Dermis blood vessel endothelial cell (primary cell): ENCODE measurements at places on chromosomes 12 and 14.

DNA sequence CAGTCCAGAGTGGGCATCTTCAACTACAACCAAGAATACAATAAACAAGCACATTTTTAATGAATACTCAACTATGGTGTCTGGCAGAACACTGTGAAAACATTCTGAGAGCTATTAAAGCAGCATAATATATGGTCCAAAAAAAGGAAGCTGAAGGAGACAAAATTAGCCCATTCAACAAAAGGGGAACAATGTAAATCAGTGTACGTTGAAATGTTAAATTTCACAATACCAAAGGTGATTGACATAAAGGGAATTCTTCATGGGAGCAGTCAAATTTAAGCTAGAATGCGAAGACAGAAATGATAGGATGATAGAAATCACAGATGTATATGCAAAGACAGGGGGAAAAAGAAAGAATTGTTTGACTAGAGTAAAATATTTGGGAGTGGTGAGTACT is 41.3 kb upstream of the SYCP3 start:
- DNase-seq: no peak

GRCh38 chr14:54864526-54864925 is 38.1 kb downstream of the GCH1 start:
- DNase-seq: peak; percentile 20

- no peak for DNase-seq
These were observed 40.2 kb upstream of the RASSF3 start for GRCh38 chr12:64569923-64570691.

- DNase-seq: no peak
These were observed 11.8 kb downstream of the SLC6A12 start for GRCh38 chr12:202081-202731.

GRCh38 chr12:45268672-45269411 is 52.9 kb downstream of the ANO6 start:
- DNase-seq: peak; percentile 99
